ENCODE measurements at places on chromosomes 7 and 10. TPM values are rescaled to one million over a fixed set of nuclear protein-coding genes. Genes with fewer than 3 reads are reported as not detected.

DNA sequence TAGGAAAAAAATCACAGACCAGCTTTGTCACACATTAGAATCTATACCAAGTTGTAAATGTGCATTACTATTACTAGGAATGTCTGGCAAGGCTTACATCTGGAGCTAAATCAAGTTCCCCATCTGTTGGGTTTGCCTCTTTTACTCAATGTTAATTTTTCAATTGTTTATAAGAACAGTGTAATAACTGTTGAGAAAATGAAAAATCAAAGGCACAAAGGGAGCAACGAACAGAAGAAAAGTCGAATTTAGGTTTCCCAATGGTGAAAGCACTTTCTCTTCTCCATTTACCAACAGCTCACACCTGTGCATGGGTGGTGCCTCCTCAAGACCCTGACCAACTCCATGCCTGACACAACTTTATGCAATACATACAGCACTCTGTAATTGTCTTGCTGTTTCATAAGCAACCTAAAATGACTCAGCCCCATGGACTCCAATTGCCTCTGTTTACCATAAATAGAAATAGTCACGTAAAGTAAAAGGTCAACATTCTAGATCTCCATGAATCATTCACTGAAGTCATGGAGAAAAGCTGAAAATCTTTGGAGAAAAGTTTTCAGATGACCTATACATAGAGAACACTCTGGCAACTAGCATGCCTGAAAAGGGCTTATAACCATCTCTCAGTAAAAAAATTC is 95.5 kb upstream of the KCNIP2 start:
- no peak for DNase-seq

NPTX2 gene
- 2.1 TPM for total RNA-seq

DNA sequence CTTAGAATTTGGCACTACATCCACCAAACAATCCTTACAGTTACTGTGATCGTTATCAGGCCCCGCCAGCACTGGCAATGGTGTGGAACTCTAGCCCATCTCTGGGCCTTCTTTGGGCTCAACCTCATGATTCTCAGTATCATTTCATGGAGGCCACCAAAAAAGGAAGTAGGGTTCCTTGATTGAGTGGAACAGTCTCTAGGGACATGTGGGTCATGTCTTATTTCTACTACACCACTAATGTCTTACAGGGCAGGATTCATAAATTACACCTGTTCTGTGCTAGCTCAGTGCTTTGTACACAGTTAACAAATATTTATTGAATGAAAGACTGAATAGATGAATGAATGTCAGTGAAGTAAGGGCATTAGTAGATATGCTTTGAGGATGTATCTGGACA is 53.9 kb downstream of the AP3M1 start:
- DNase-seq: no peak

DNA sequence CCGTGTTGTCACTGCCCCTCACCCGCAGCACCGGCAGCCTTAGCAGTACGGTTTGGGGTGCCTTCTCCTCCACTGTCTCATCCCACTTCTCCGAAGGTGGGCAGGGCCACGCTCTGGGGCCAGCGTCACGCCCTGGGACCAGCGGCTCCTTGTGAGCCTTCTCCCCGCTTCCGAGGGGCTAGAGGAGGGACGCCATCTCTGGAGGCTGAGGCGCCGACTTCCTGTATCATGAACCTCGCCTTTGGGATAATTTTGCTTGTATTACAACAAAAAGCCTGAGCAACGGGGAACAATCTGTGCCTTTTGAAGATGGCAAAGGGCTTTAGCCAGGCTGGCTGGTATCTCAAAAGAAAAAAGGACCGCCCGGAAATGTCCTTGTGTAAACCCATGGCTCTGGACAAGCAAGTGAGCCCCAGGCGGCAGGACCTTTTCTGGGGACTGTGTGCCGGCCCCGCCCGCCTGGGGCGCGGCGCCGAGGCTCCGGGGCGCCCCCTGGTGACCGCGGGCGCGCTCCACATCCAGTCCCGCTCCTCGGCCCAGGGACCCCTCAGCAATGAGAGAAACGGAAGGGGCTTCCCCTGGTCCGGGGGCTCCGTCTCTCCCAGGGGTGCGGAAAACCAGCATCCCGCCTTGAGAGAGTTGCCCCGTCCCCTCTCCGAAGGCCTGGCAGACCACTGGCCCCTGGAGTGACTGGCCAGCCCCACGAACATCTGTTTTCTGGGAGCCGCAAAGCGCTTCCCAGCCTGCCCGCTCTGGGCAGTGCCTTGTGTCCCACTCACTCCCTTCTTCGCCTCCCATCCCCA is 3.8 kb downstream of the DEPP1 start:
- peak; percentile 85 for DNase-seq

CTNNA3 gene
- 130 TPM for total RNA-seq

GRCh38 chr7:109386959-109387358 is 817.3 kb downstream of the DNAJB9 start:
- DNase-seq: no peak

GRCh38 chr7:34124765-34125164 is 219.4 kb downstream of the BMPER start:
- no peak for DNase-seq

DNA sequence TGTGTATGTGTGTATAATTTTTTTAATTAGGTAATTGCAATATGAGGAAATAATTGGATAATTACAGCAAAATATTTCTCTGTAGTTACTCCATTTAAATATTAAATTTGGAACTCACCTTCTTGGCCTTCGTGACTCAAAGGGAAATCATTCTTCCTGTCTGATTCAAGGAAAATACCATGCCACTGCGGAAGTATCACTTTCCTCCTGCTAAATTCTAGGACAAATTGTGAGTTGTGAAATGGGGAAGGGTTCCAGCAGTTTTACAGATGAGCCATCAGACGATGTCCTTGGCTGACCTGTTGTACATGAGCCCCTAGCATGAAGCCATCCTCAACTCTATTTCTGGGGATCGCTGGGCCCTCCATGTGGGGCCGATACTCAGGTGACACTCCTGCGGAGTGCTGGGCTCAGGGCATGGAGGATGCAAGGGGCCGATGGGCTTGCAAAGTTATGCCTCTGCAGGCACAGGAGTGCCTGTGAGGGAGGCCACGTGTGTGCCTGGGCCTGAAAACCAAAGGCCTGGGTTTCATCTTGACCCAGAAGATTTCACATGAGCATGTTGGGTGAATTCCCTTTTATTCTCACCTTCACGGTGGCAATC is 179.6 kb upstream of the TCERG1L start:
- no peak for DNase-seq

A1CF gene
- total RNA-seq: not detected

SRGN gene
- 42.8 TPM for total RNA-seq

- no peak for DNase-seq
These were observed 216.7 kb upstream of the RNF32 start for GRCh38 chr7:156423876-156424275.

ASB10 gene
- total RNA-seq: 46.1 TPM

Measured in left ventricle myocardium superior (tissue), 1 donor.